AG04450 (cell line): ENCODE measurements at places on chromosomes 6 and 20.

GRCh38 chr6:25266456-25267100 is 12.6 kb upstream of the CARMIL1 start:
- no peak for DNase-seq

- no peak for DNase-seq
Measured at GRCh38 chr20:2132461-2132901, 30.9 kb downstream of the STK35 start.

DNA sequence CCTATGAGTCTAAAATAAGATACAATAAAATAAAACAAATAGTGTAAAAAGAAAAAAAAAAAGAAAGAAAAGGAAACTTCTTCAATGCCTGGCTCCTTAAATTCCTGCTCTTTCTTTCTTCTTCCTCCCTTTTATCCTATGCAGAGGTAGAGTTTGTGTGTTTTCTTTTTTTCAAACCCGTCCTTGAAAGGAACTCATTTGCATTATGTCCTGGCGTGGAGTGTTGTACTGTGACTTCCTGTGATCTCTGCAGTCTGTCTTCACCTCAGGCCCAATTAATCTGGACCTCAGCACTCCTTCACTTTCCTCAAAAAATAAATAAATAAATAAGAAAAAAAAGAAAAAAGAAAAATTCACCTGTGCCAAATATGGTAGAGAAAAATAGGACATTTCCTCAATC is 541.9 kb upstream of the SPTLC3 start:
- DNase-seq: no peak

DNA sequence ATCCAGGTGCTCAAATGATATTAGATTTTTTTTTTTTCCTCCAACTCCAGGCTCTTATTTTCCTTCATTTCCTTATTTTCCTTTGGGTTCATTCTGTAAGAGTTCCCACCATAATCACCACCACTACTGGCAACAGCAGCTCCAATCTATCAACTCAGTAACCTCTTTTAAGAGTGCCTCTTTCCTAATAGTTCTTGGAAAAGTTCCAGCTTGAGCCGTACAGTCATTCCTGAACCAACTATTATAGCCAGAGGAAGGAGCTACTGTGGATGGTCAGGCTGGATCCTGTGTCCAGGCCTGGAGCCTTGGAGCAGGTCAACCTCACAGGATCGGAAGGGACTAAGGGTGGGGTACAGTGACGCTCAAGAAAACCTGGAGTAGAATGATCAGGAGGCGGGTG is 4.2 kb upstream of the ANGPT4 start:
- no peak for DNase-seq

DNA sequence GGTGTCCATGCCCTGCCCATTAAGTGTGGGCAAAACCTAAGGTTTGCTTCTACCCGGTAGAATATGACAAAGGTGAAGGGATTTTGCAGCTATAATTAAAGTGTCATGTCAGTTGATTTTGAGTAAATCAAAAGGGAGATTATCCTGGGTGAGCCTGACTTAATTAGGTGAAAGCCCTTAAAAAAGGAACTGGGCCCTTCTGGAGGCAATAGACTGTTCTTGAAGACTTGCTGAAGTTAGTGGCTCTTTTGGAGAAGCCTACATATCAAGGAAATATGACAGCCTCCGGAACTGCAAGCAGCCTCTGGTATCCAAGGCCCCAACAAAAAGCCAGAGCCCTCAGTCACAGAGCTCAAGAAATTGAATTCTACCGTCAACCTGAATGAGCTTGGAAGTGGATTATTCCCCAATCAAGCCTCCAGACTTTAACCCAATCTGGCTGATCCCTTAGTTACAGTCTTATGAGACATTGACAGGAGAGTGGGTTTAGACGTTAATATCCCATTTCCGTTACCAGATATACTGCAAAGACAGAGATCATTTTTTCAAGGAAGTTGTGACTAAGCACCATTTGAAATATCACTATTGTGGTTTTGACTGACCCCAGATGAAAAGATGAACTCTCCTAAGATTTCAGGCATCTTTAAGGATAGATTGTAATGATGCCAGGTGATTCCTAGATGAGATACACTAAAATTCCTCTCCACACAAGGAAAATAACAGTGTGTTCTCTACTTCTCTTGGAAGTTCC is 303.4 kb downstream of the PLCB1 start:
- DNase-seq: no peak
